ENCODE measurements at places on chromosomes 2 and 18.

DNA sequence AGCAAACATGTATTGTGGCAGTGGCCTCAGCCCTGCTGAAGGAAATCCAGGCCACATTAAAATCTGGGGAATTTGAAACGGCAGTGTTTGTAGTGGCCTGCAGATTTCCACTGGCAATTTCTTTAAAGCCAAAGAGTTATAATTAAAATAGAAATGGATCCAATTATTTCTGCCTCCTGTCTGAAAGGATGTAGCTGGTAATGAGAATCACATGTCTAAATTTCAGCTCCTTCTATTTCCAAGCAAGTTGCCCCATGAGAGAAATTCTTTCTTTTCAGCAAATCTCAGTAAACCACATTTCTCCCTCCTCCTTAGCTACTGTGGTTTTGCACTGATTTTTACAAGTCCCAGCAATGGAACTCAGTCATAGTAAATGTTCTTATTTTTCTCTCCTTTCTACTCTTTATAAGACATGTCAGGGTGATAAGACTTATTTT, 55.4 kb upstream of the ZNF396 start:
- no peak for DNase-seq

- DNase-seq = no peak
Observed at GRCh38 chr2:159539701-159540100, 76.6 kb downstream of the BAZ2B start.

DNA sequence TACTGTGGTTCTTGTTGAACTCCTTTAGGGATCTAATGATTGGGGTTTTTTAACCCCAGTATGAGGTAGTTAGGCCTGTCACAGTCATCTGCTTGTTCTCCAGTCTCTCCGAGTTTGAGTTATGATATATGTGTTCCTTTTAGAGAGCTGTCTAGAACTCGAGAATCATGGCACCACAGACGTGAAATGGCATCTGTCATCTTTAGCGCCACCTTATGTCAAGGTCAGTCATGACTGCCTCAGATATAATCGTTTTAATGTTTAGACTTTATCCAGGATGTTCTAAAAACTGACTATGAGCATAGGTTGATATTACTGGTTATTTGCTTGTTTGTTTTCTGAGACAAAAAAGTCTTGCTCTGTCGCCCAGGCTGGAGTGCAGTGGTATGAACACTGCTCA, 112.2 kb downstream of the CEP192 start:
- DNase-seq = no peak

GRCh38 chr2:127176371-127177311, 43.5 kb downstream of the CYP27C1 start:
- no peak for DNase-seq

DNA sequence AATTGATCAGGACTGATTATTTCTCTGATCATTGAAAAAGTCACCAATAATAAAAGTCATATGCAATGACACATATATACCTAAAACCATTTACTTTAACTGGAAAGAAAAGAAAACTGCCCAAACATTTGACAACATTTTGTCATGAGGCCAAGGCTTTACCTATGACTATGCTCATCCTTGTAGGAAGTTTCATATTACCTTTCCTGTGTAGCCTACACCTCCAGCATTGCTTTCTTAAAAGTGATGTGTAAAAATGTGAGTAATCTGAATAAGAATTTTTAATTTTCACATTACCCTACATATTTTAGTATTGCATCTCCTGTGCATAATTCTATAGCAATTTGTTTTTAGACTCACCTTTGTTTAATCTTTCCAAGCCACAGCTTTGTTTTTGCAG, 419.8 kb upstream of the FIGN start:
- no peak for DNase-seq
